T-helper 17 cell (primary cell): ENCODE measurements at places on chromosomes 1 and 21.

- DNase-seq: no peak
Observed at GRCh38 chr1:31782421-31783410, 18.6 kb upstream of the ADGRB2 start.

- DNase-seq: no peak
Observed at GRCh38 chr1:242811092-242811840, 286.8 kb upstream of the PLD5 start.

GRCh38 chr21:33541105-33541711 lies 709 bp downstream of the GART start:
- DNase-seq: no peak

GRCh38 chr1:29849991-29850757 lies 613.9 kb downstream of the PTPRU start:
- no peak for DNase-seq

DNA sequence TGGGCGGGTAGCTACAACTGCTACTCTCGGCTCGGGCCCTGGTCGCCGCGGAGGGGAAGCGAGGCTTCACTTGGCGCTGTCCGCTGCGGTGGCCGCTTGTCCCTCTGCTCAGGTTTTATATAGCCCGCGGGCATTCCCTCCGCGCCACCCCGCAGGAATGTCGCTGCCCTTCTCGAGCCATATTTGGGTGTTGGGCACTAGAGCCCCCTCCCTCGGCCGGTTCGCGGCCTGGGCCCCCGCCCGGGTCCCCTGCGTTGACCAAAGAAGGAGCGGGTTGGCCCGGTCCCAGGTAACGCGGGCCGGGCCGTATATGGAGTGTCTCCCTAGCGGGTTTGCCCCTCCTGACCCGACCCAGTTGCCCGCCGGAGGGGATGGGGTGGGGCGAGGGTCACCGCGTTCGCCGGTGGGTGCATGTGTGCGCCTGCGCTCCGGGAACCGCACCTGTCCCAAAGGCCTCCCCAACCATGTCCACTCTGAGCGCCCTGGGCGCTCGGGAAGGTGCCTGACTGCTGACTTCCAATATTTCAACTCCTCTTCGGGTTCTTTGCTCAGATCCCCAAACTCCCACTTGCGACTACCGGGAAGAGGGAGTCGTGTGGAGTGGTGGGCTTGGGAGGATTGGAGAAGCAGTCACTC lies at the start of gene ACTA1:
Gene ACTA1 (minus strand): TSS at position 90 of the 636 bp plus-strand sequence. CDS start 979 bp downstream, outside the sequence.
- no peak for DNase-seq

DNA sequence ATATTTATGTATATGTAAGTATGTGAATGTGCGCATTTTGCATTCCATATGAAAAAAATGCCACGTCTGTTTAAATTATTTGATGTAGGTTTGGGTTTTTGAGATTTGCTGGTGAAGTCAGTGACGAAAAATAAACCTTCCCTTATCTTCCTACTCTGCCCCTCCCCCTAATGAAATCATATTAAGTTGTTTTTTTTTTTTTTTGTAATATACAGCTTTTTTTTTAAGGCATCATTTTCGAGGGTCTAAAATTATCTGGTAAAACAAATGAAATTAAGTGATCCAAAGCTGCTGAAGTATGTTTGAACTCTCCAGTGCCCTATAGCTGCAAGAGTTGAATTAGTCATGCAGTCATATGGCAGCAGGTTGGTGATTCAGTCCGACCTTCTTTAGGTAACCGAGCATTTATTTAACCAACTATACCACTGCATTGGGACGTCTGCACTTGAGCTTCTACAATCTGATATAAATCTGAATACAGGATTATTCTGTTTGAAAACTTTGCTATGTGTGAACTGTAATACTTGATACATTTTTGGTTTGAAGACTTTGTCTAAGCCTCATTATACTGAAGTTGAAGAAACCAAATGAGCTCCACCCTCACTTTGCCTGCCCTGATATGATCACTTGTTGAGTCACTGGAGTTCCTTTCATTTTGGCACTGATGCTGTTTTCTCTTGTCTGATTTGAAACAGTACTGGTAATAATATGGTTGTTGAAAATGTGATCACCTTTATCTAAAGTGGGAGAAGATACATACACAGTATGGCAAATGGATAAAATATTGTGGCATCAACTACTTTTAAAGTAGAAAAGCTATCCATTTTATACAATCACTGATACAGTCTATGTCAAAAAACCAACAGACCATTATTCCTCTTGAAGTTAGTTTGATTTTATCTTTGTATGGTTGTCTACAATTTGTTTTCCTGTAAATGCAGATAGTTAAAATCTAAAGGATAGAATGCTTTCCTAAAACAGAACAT lies 11.7 kb downstream of the PDIK1L start:
- no peak for DNase-seq

DNA sequence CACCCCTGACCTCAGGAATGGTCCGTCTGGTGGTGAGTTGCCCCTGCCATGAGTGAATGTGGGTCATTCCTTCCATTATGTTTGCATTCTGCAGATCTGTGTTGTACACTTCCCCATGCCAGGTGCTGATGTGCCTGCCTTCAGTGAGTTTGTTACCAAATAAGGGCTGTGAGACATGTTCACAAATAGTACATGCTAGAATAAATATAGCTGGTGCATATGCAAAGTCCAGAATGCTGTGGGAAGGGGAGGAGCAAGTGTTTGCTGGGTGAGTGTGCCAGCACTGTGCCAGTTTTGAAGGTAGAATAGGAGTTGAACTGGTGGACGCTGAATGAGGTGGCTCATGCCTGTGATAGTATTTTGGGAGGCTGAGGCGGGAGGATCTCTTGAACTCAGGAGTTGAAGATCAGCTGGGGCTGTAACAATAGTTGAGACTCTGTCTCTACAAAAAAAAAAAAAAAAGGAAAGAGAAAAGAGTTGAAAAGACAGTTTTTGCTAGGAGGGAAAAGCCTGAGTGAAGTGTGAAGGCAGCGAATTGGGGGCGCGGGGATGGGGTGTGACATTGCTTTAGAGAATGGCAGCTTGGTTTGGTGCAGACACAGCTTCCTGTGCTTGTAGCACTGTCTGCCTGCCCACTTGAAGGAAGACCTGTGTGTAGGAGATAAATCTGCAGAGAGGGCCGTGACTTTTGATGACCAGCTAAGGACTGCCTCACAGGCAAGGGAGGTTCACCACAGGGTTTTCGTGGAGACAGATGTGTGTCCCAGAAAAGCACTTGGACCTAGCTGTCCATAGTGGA lies 61.1 kb downstream of the LGR6 start:
- DNase-seq: no peak

DNA sequence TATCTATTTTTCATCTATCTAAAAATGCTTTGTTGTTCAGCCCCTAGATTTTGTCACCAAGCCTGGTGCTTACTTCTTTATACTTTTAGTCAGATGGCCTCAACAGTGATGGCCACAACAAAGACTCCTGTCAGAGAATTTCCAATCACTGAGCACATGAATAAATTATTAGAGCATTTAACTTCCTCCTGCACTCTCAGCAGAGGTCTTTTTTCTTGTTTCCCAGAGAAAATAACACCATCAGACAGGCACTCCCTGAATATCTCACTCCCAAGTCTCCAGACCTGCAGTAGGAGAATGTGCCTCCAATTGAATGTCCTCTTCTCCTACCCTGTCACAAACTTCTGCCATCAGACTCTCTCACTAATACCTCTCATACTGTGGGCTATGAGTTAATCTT lies 616.0 kb upstream of the NR5A2 start:
- no peak for DNase-seq

- no peak for DNase-seq
Observed at GRCh38 chr1:117173691-117174090, 37.0 kb downstream of the VTCN1 start.

GRCh38 chr1:229942501-229942900 lies 124.5 kb upstream of the GALNT2 start:
- no peak for DNase-seq

- DNase-seq: no peak
Observed at GRCh38 chr1:212974711-212975110, 24.4 kb downstream of the VASH2 start.

DNA sequence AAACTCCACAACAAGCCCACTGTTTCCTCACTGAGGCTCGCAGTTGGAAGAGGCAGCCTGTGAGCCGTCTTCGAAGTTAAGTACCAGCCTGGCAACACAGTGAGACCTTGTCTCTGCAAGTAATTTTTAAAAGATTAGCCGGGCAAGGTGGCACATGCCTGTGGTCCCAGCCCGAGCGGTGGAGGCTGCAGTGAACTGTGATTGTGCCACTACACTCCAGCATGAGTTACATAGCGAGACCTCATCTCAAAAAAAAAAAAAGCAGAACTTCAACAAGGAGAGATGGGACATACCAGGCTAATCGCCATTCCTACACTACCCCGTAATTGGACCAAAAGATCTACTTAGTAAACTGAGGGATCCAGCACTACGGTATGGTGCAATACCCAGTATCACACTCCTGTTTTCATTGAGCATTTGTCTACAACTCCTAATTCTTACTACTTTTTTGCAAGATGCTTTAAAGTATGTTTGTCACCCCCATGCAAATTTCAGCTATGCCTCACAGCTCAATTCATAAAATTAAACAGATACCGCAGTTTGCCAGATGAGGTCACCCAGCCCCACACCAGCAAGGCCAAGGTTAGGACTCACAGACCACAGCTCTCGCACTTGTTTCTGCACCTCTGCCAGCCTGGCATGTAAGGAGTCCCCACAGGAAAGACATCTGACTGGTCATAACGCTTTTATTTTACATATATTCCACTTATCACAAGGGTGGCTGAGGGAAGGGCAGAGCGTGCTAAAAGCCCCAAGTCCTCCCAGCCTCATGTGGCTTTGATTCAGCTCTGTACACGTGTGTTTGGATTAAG lies 21.0 kb downstream of the SDE2 start:
- DNase-seq: no peak

DNA sequence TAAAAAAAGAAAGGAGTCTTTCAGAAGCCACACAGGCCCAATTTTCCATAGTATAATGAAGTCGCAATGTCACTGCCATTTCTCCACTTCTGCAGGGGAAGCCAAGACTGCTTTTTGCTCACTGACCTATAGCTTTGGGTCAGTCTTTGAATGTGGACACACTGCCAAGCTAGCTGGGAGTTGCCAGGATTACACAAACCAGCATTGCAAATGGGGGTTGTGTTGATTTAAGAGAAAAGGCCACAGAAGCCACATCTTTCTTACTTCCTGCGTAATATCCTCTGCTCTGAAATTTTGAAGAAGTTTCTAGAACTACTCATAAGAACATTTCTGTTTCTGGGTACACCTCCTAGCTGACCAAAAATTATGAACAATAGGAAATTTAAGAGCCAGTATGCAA lies 45.8 kb upstream of the SAMSN1 start:
- DNase-seq: no peak

GRCh38 chr1:7098641-7099040 lies 313.4 kb downstream of the CAMTA1 start:
- no peak for DNase-seq

- DNase-seq: no peak
Observed at GRCh38 chr1:153395136-153395685, 4.3 kb upstream of the S100A8 start.

DNA sequence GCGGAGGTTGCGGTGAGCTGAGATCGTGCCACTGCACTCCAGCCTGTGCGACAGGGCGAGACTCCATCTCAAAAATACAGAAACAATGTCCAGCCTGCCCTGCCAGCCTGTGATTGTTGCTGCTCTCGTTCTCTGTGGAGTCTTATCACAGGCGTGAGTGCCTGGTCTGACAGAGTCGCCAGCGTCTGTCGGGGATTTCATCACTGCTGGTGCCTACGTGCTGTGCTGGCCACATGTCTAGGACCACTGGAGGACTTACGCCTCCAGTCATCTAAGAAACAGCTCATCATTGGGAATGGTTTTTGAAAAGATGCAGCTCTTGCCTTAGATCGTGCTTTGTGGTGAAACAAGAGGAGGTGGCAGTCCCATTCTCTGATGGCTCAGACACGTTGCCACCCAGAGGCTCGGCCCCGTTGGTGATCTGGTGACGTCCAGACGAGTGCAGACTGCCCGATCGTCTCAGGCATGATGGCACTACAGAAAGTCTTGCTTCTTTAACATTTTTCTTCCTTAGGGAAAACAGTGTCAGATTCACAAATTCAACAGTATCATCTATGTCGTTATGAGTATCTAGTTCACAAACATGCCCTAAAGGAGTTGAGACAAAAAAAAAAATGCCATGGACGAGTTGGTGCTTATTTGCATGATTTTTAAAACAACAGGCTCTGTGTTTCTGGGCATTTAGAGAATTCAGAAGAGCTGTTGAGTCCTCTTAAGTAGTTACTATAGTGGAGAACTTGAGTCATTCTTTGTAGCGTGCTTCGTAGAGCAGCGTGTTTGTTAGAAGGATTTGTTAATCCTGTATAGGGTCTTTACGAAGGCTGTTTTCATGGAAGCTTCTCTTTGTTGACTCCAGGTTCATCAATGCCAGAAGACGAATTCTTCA lies 47.5 kb downstream of the CBS start:
- no peak for DNase-seq
